Subcutaneous adipose tissue (tissue), 4 donors: ENCODE measurements at places on chromosomes 13 and 19. TPM values are rescaled to one million over a fixed set of nuclear protein-coding genes. Genes with fewer than 3 reads are reported as not detected.

IGFL1 gene
- not detected for total RNA-seq

SULT2A1 gene
- not detected for total RNA-seq

LIPE gene
- 4,468 TPM for total RNA-seq

CCDC169 gene
- not detected for total RNA-seq

C13orf46 gene
- not detected for total RNA-seq

NAPA gene
- total RNA-seq: 73.5 TPM

RGL3 gene
- total RNA-seq: 17.5 TPM

ZNF560 gene
- total RNA-seq: not detected

FREM2 gene
- under 0.01 TPM for total RNA-seq

PLK5 gene
- total RNA-seq: not detected

IGLON5 gene
- total RNA-seq: 0.22 TPM

ZNF85 gene
- 7.8 TPM for total RNA-seq

SHFL gene
- total RNA-seq: 8.6 TPM

RNF113B gene
- not detected for total RNA-seq

ZNF628 gene
- total RNA-seq: 2.2 TPM

ZIC5 gene
- 0.19 TPM for total RNA-seq

FOXA3 gene
- not detected for total RNA-seq

ZNF793 gene
- 1.8 TPM for total RNA-seq

FAM174C gene
- total RNA-seq: 45.5 TPM

SERTAD1 gene
- total RNA-seq: 7.6 TPM

DIRAS1 gene
- 0.85 TPM for total RNA-seq

KIR2DL3 gene
- total RNA-seq: not detected

NLRP4 gene
- not detected for total RNA-seq

CKM gene
- not detected for total RNA-seq

STXBP2 gene
- 20.2 TPM for total RNA-seq

FGF22 gene
- total RNA-seq: not detected

ZNF222 gene
- total RNA-seq: 3.2 TPM

KLK1 gene
- total RNA-seq: 0.68 TPM

CAPN12 gene
- total RNA-seq: 1.8 TPM

RNASEH2A gene
- 7.5 TPM for total RNA-seq

NRTN gene
- not detected for total RNA-seq

FGF21 gene
- not detected for total RNA-seq

WDR87 gene
- not detected for total RNA-seq
